ENCODE measurements at places on chromosomes 2 and 18.

DNA sequence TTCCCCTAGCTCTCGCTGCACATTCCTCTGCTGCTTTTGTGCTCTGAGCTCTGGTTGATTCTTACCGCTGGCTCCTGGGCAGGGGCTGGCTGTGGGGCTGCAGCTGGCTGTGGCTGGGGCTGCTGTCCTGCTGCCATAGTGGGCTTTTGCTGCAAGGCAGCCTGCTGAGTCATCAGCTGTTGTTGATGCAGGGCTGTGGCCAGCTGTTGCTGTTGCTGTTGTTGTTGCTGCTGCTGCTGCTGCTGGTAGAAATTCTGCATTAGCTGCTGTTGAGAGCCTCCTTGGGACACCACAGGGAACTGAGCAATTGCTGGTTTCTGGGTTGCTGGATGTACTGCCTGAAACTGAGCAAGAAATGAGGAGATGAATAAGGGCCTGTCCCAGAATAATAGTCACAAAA lies 77.2 kb upstream of the NFU1 start:
- no peak for DNase-seq

DNA sequence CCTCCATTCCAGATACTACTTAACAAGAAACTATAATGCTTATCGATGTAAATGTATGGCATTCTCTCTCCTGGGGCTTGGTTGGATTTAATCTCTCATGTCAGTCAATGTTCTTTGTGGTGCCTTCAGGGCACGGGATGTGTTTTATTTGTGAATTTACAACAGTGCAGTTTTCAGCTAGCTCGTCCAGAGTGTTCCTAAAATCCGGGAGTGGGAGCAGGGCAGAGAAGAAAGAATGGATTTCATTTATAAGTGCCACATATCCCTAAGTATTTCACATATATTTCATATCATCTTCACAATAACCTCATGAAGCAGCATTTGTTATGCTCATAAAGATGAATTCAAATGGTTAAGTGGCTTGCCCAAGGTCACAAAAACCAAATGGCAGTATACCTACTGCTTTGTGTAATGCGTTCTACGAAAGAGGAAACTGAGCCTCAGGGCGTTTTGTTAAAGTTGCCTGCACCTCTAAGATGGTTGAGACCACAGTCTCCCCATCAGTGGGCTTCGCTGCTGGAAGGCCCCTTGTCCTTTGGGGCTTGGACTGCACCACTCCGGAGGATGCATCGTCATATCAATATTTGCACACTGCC lies 134.7 kb upstream of the MGAT5 start:
- no peak for DNase-seq

DNA sequence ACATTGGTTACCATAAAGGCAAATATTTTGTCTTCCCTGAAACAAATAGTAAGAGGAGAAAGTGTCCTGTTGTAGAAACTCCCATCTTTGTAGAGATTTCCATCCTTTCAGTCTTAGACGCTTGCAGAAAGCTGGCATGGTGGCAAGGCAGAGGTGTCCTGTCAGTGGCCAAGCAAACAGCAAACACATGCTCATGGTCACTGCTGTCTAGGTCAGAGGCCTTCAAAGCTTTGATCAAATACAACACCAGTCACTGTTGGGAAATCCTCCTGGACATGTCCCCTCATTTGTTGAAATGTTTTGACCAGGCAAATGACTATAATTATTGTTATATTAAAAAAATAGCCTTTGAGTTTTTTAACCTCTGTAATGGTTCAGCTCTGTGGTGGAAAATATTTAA lies 55.1 kb downstream of the LTBP1 start:
- DNase-seq, result no peak

DNA sequence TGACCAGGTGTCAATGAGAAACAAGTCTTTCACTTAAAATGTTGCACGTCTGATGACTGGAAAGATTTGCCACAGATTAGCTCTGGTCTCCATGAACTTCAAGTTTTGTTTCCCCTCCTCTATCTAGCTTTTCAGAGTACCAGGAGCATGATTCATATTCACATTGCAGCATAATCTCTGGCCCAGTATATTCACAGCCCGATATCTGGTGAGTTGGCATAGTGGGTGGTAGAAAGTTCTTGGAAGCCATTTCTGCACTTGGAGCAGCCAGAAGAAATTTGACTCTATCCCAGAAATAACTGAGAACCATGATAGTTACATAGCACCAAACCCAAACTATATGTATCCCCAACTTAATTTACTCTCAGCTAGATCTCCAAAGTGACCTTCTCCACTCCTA lies 503.9 kb downstream of the PID1 start:
- no peak for DNase-seq

- no peak for DNase-seq
Measured at GRCh38 chr18:74360852-74361655, 45.4 kb downstream of the C18orf63 start.

DNA sequence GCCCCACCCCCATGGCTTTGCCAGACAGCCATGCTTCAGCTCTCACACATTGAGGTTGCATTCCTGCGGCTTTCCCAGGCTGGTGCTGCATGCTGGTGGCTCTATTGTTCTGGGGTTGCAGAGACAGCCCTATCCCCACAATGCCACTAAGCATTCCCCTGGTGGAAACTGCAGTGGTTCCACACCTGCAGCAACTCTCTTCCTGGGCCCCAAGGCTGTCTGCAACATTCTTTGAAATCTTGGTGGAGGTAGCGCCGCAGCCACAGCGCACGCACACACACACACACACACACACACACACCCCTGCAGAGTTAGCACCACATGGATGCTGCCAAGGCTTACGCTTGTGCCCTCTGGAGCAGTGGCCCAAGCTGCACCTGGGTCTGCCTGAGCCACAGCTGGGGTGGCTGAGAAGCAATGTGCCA lies 21.4 kb downstream of the SFXN5 start:
- no peak for DNase-seq

GRCh38 chr2:135773917-135774316 lies 32.3 kb downstream of the UBXN4 start:
- DNase-seq, result no peak

DNA sequence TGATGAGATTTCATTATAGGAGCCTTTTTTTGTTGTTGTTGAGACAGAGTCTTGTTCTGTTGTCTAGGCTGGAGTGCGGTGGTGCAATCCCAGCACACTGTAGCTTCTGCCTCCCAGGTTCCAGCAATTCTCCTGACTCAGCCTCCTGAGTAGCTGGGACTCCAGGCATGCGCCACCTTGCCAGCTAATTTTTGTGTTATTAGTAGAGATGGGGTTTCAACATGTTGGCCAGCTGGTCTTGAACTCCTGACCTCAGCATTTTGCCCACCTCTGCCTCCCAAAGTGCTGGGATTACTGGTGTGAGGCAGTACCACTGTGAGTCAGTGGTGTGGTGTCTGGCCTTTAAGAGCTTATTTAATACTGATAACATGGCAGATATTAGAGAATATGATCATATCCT lies 60.1 kb downstream of the MOB4 start:
- DNase-seq, result no peak

GRCh38 chr2:202375033-202375608 lies 1.0 kb upstream of the BMPR2 start:
- no peak for DNase-seq

- no peak for DNase-seq
Measured at GRCh38 chr18:4751523-4751922, 296.4 kb upstream of the DLGAP1 start.

DNA sequence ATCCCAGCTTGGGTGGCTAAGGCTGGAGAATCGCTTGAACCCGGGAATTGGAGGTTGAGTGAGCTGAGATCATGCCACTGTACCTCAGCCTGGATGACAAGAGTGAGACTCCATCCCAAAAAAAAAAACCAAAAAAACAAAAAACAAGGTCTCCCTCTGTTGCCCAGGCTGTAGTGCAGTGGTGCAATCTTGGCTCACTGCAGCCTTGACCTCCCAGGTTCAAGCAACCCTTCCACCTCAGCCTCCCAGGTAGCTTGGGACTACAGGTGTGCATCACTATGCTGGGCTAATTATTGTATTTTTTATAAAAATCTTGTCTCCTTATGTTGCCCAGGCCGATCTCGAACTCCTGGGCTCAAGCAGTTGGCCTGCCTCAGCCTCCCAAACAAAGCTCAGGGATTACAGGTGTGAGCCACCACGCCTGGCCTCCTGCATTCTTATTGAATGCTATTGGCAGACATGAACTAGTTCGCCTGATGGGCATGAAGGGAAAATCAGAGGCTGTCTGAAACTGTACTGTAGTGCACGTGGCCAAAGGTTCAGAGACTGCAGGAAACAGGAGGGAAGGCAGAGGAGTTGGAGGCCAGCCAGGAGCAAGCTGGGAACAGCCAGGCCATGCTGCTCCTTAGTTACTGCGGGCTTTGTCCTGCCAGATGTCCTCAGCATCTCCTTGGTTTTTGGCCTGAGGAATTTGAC lies 16.0 kb upstream of the ASXL2 start:
- DNase-seq, result no peak

DNA sequence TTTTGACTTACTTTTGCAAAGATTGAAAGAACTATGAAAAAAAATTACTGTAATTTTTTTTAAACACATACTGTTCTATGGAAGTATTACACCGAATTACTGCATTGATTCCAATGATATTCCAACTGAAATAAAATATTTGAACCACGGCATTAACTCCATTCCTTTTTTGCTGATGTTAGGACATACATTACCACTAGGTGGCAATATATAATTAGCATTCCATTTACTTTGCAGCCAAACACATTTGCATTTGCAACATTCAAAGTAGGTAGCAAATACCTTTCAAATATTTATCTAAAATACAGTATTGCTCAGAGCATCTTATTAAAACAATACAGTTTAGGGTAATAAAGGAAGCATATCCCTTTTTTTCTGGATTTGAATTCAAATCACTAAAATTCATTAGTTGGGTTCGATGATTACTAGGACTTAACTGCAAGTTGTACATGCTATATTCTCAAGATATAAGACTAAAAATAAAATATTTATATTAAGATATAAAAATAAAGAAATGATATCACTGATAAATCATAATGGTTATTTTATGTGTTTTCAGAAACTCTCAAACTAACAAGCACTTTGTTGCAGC lies 31.3 kb downstream of the LANCL1 start:
- DNase-seq, result peak; percentile 5

DNA sequence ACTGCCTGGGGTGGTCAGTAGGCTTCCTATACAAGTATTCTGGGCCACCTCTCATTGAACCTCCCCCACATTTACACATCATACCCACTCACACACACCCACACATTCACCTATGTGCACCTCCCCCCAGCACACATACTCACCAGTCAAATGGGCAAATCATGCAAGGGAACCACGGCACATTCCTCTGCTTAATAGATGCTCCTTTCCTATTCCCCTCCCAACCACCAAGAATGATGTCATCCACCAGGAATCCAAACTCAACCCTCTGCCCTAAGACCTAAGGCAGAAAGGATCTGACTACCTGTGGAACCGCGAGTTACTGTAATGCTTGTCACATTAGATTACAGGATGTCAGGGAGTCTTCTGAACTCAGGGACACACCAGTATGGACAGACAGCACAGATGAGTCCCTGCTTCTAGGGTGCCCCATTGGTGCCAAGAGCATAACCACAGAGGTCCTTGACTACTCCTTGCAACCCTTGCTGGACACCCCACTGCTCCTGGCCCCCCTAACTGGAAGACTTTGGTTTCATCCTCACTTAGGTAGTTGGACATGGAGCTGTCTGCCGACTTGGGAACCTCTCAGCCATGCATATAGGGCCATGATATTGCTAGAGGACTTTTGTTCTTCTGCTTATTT lies 21.5 kb upstream of the CAB39 start:
- no peak for DNase-seq

- DNase-seq, result no peak
Measured at GRCh38 chr2:105329197-105329554, 359 bp downstream of the TGFBRAP1 start.

DNA sequence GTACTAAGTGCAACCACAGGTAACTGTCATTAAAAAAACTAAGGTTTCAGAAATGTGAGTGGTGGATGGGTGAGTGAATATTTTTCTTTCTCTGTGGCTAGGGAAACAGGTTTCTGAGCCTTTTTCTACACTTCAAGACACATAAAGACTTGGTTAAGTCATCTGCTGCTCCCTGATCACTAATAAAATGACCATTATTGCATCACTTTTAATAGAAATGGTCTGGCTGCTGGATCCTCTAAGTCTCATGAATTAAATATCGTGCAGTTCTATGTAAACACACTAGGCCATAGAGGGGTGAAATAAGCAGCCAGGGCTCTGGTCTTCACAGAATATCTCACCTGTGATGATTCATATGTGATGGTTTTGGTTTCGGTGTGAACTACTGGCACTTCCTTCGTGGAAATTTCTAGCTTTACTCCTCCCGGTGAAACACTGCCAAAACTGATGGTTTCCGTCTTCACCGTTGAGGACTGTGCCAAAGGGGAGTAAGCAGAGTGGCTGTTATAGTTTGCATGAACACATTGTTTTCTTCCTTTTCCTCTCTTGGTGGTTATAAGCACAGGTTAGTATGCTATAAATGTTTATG lies 100.4 kb upstream of the ZBTB14 start:
- DNase-seq, result no peak

DNA sequence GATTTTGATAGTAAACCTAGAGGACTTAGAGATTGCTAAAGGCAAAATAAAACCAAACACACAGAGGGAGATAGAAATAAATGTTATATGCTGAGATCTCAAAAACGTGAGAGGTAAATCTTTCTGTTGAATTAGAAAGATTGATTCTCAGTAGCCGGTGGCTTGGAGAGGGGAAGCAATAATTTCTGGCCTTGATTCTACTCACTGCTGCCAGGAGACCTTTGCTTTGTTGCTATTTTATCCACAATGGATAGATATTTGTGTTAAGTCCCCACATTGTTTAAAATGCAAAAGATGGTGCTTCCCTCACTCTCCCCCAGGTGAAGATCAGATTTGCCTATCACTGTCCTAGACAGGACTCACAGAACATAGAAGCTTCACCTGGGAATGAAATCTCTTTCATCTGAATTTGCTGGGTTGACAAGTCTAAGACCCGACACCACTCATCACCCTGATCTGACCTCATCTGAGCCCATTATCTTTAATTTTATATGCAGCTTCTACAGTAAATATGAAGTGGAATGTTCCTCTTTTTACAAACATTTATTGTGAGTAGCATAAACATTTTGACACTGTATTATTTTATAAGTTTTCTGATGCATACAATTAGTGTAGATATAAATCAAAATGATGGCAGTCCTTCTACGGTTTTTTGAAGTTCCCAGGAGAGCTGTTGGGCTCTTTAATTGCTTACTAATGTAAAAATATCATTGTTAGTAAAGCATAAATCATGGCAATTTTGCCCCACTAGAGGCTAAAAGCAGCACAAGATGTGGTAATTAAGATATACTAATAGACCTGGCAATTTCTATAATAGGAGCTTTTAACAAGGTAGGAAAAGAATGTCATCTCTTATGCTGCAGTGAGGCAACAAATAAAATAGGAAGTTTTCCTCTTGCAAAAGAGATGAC lies 149.7 kb downstream of the DCC start:
- no peak for DNase-seq

All from NCI-H2029 (cell line).